ENCODE measurements at places on chromosomes 5 and 9.

DNA sequence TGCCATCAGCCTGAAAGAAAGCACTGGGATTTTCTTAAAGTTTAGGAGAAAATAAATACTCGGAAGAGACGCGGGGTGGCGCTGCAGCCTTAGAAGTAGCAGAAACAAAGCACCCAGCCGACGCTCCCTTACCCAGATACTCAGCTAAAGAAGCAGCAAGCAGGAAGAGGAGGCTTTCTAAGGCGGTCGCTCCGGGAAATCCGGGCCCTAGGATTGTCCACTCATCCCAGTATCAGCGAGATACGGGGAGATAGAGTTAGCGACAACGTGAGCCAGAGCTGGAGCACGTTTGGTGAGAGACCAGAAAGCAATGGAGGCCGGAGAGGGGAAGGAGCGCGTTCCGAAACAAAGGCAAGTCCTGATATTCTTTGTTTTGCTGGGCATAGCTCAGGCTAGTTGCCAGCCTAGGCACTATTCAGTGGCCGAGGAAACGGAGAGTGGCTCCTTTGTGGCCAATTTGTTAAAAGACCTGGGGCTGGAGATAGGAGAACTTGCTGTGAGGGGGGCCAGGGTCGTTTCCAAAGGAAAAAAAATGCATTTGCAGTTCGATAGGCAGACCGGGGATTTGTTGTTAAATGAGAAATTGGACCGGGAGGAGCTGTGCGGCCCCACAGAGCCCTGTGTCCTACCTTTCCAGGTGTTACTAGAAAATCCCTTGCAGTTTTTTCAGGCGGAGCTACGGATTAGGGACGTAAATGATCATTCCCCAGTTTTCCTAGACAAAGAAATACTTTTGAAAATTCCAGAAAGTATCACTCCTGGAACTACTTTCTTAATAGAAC is at the start of gene PCDHB2:
Gene PCDHB2 (plus strand): TSS at position 135 of the 782 bp plus-strand sequence. CDS start 176 bp downstream, at position 311.
- peak; percentile 19 for DNase-seq

GRCh38 chr5:79081779-79082178 is 12.2 kb downstream of the BHMT2 start:
- no peak for DNase-seq

- DNase-seq = no peak
Measured at GRCh38 chr5:74031536-74031935, 405.5 kb downstream of the ARHGEF28 start.

DNA sequence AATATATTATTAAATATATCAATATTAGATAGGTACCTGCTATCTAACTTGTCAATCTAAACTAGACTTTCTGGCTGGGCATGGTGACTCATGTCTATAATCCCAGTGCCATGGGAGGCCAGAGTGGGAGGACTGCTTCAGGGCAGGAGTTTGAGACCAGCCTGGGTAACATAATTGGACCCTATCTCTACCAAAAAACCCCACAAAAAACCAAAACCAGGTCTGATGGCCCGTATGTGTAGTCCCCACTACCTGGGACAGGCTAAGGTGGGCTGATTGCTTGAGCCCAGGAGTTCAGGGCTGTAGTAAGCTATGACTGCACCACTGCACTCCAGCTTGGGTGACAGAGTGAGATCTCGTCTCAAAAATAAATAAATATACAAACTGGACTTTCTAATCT is 55.0 kb downstream of the PJA2 start:
- DNase-seq = no peak

DNA sequence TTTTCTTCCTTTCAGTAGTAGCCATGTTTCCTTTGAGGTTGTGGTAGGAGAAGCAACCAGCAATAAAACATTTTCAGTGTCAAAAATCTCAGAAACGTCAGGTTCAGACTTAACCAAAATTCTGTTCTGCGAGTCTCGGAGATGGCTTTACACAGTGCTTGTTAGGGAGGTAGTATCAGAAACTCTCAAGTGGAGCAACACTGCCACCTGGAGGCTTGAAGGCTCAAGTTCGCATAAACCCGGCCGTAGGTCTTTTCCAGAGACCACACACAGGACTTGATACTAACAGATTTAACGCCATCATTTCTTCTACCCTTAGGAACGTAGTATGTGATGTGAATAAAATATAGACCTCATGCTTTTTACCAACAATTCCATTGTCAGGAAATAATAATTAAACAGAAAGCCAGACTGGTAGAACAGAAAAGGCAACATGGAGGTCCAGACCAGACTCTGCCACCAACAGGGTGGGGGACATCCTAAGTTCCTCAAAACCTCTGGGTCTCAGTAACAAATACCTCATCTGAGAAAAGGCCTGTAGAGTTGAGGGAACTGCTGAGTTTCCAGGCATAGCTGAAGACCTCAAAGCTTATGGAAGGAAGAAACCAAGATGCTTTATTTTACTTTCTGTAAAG is 8.5 kb downstream of the PTGER4 start:
- peak; percentile 66 for DNase-seq

- DNase-seq = peak; percentile 17
Measured at GRCh38 chr5:23411994-23412393, 95.4 kb upstream of the PRDM9 start.

DNA sequence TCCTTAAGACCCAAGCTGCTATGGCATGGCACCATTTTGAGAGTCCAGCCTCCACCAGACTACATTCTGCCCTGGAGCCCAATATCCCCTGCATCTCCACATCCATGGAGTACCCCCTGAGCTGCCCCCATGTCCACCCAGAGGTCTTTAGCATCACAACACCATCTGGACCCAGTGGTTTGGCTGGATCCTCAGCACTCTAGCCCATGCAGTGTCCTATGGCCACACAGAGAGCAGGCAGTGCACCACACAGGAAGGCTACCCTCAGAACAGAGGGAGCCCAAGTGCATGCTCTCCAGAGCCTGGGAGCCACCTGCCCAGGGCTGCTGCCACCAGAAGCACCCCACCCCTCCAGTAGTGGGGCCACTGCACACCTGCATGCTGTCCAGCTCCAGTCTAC is 18.6 kb upstream of the DAP start:
- DNase-seq = no peak

GRCh38 chr9:14466429-14466818 is 152.5 kb upstream of the NFIB start:
- no peak for DNase-seq

DNA sequence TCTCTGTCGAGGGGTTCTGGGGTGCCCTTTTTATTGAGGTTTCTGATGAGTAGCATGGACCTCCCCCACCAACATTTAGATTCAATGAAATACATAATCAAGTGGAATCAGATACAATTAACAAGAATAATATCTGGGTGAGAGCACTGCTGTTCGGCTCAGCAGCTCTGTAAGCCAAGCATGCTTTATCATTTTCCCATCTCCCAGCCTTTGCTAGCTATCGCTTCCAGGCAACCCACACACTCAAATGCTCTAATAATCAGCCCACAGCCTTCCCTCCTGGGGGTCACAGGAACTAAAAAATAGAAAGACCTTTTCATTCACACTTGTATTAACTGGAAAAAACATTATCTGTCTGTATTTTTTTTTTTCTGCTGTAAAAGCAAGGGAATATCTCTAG is 8.9 kb downstream of the PLPPR1 start:
- DNase-seq = no peak
